ENCODE measurements at places on chromosomes 7 and 10.

DNA sequence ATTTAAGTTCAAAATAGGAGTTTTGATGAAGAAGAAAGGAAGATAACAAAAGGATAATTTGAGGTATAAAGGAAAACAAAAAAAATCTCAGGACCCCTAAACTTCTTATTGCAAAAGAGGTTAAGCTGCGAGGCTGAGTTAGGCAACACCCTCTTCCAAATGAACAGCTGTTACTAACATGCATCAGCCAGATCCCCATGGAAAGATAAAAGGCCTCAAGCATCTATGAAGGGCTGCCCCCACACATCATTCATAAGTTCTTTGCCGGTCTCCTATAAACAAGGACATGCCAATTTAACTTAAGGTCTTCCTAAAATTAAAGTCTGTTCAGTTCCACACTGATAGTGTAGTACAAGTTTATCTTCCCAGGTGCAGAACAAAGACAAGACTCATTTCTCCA is 75.8 kb upstream of the IMMP2L start:
- DNase-seq = no peak

DNA sequence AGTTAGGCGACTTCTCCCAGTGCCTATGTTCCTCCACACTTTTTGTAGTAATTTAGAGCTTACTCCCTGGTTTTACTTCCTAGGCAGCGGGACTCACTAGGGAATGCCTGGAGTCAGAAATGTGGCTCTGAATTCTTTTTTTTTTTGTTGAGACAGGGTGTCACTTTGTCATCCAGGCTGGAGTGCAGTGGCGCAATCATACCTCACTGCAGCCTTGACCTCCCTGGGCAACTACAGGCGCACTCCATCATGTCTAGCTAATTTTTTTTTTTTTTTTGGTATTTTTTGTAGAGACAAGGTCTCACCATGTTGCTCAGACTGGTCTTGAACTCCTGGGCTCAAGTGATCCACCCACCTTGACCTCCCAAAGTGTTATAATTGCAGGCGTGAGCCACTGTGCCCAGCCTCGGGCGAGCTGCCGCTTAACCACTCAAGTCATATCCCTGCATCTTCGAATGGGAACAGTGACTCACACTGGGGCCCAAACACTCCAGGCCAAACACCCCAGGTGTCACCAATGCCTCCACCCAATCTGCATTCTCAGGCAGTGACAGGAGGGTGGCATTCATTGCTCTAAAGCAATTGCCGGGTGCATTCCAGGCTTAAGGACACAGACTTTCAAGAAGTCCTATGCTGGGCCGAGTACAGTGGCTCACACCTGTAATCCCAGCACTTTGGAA is 19.6 kb downstream of the RGS10 start:
- no peak for DNase-seq

DNA sequence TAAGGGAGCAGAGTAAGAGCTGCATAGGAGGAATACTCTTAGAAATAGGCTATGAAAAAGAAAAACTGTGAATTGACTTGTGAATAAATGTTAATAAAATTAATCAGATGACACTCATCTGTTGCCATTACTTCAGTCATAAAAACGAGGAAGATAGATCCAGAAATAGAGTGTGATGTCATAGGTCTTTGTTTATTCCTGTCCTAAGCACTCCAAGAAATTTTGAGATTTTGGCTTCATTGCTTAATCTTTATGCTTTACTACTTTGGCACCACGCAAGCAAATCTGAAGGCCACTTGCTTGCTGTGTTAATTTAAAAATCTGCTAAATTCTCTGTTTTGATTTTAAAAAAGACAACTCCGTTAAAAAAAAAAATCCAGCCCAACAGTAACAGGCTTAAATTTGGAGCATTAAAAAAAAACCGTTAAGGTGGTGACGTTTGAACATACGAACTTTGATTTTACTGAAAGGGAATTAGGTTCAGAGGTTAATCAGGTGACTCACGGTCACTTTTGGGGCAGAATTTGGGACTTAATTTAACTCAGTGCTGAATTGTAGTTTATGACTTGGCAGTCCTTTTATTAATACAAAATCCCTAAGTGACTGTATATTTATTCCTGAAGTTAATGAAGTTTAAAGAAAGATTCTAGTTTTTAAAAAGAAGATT is 3.4 kb downstream of the IFRD1 start:
- no peak for DNase-seq

DNA sequence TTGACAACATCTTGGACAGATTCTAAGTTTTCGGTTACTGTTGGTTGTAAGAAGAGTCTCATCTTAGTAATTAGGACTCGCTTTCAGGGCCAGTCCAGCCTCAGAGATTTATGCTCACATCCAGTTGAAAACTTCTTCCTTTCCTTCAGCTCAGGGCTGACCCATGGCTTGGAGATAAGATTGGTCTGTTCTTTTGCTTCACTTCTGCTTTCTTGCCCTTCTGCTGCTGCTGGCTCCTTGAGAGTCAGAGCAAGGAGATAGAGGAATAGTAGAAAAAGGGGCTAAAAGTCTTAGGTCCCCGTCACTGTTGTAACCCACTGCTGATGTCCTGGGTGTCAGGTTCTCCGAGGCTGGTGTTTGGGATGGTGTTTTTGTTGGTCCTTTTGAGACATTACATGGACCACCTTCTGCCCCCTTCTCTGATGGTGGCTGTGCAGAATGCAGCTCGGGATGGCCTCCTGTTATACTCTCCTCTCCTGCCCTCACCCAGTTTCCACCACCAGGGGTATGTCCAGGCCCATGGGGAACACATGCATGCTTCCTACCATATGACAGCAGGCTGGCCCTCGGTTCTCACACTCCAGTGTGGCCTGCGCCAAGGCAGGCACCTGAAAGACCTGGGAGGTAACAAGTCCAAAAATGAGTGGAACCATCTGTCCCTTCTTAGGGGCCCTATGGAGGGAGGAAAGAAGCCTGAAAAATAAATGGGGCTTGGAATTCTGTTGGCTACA is 67.8 kb upstream of the PCBD1 start:
- DNase-seq = no peak

DNA sequence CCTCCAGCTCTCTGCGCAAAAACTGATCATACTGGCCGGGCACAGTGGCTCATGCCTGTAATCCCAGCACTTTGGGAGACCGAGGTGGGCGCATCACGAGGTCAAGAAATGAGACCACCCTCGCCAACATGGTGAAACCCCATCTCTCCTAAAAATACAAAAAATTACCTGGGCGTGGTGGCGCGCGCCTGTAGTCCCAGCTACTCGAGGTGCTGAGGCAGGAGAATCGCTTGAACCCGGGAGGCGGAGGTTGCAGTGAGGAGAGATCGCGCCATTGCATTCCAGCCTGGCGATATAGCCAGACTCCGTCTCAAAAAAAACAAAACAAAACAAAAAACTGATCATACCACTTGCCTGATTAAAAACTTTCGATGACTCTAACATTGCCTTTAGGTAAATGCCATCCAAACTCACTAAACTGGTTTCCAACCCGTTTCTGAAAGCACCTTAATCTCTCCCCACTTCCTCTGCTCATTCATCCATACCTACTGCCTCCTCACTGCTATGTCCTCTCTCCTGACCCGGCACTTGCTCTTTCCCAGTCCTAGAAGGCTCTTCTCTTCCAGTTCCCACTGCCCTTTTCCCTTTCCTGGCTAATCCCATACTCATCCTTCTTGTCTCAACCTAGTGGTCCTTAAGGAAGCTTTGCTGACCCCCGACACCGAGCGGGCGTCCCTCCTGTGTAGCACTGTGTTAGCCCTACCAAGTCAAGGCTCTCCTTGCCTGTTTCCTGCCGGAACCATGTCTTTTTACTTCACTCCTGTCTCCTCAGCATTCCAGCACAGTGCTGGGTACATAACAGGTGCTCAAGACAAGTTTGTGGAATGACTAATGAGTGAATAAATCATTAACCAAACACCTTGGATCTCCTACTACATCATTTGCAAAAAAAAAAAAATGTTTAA is 686 bp upstream of the MIOS start:
- no peak for DNase-seq

- DNase-seq = no peak
Measured at GRCh38 chr10:109259293-109259692, 664.0 kb downstream of the XPNPEP1 start.

DNA sequence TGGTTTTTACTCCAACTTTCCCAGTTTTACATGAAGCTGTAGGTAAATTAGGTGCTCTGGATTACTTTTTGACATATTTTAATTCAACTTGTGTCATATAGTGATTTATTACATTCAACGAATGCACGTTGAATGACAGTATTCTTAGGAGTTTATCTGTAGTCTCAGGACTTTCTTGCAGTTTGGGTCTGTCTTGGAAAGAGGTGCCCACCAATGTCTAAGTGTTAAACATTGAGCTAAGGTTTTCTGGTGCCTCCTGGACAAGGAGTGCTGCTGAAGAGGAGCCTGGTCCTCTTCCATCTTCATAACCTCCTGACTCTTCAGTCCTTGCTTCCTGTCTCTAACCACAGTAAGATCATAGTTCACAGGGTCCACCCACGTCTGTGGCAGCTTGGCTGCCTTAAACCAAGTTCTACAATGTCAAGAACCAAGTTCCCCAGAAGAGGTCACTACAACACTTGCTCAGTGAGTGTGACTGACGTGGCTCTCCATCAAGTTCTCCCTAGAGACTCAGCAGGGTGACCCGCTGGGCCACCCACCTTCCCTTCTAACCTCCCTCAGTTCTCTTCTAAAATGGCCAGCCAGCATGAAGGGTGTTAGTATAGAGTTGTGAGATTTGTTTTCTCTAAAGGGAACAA is 6.1 kb downstream of the NPY start:
- DNase-seq = no peak

- DNase-seq = no peak
Measured at GRCh38 chr7:43584195-43584586, 1.3 kb downstream of the STK17A start.

Measured in anterior cingulate cortex (tissue), 58 donors.